ENCODE measurements at places on chromosomes 1 and 21.
A peak's percentile ranks its signal among the peaks of the same experiment; 100 is the strongest.

DNA sequence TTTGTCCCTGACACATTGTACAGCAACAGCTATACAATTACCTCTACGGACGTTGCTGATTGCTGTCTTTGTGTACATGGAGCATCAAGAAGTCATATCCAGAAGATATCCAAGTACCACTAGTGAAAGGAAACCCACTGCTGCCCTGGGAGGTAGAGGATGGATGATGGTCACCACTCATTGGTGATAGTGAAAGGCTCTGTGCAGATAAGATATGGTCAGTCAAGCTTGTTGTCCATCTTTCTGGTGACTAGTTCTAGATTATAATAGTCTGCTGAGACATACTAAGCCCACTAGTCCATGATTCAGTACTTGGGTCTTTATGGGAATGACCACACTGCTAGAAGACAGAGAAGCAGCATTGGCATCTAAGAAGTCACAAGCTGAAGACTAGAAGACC, 30.3 kb downstream of the NIBAN1 start:
- DNase-seq: no peak

GRCh38 chr1:197911857-197912696, 5.1 kb upstream of the LHX9 start:
- no peak for DNase-seq

GRCh38 chr1:25055324-25055780, 125.3 kb upstream of the RUNX3 start:
- no peak for DNase-seq

DNA sequence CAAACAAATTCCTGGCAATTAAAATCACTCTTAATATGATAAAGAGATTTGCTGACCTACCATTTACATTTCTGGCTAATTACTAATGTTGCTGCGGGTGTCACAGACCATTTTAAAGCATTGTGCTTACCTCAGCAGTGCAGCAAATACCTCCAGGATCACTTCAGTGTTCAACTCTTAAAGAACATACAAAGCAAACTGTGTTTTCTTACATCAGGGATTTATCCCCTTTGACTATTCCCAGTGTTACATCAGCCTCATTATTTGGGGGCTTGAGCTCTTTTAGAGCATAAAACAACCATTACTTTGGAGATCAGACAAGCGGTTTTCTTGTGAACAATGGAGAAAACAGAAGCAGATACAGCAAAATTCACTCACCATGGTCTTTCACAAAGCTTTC, 185.4 kb downstream of the LYPLAL1 start:
- DNase-seq: peak; percentile 53

- no peak for DNase-seq
Measured at GRCh38 chr1:167601442-167602383, 28.3 kb upstream of the RCSD1 start.

DNA sequence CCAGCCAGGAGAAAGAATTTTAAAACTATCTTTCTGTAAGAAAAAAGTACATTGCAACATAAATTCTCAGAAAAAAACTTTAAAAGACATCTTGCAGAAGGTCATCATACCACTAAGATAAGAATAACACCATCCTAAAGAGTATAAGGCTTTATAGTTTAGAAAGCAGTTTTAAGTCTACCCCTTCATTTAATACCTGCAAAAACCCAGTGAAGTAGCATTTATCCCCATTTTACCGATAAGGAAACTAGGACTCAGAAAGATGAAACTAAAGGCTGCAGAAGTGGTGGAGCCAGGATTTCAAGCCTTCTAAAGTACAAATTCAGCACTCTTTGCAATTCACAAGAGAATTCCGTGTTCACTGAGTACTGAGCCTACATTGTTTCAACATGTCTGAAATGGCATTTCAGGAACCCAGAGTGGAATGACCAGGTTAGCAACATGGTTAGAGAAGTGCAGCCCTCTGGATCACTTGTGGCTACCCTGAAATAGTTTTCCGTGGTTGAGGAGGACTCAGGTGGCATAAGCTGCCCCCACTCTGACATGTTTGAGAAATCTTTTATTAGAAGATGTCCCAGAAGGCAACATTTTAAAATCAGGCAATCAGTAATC, 6.7 kb downstream of the MYCL start:
- no peak for DNase-seq

DNA sequence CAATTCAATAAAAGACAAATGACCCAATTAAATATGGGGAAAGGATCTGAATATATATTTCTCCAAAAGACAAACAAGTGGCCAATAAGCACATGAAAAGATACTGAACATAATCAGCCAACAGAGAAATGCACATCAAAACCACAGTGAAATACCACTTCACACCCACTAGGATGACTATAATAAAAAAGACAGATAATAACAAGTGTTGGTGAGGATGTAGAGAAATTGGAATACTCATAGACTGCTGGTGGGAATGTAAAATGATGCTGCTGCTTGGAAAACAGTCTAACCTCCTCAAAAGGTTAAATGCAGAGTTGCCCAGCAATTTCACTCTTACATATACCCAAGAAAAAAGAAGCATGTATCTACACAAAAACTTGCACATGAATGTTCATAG, 48.9 kb downstream of the PIK3R3 start:
- no peak for DNase-seq

- no peak for DNase-seq
Measured at GRCh38 chr21:31911138-31911907, 38.5 kb downstream of the HUNK start.

GRCh38 chr21:44333509-44334328, 5.5 kb downstream of the CFAP410 start:
- no peak for DNase-seq

- no peak for DNase-seq
Measured at GRCh38 chr1:26350701-26351589, 3.0 kb downstream of the CRYBG2 start.

DNA sequence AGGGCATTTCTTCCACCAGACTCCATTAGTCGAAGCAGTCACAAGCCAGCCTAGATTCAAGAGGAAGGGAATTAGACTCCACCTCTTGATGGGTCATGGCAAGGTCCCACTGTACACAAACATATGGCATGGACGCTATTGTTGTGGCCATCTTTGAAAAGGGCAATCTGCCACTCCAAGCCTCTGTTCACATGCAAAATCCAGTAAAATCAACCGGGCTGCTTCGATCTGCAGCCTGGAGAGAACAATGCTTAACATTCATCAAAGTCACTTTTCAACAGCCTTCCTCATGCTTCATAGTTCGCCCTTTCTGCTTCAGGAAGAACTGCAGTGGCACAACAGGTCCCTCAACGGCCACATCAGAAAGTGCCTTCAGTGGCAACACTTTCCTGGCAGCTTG, 28.0 kb upstream of the GJB5 start:
- no peak for DNase-seq

DNA sequence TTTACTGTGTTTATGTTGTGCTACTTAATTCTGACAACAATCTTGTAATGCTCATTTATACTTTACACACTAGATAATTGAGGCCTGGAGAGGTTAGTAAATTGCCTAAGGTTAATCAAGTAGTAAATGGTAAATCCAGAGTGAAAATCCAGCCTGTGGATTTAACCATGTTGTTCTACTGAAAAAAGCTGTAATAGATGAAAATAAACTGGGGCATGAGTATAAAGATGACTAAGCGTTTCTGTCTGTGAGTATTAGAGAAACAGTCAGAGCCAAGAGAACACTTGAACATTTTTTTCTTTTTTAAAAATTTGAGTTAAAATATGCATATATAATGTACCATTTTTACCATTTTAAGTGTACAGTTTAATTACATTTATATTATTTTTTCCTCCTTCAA, 47.9 kb upstream of the LEPR start:
- no peak for DNase-seq

GRCh38 chr1:81377406-81377805, 423.3 kb upstream of the ADGRL2 start:
- peak; percentile 1 for DNase-seq

GRCh38 chr1:58524353-58524945, 22.1 kb downstream of the OMA1 start:
- DNase-seq: no peak

- DNase-seq: no peak
Measured at GRCh38 chr21:36127977-36128376, 6.9 kb upstream of the CBR3 start.

- DNase-seq: no peak
Measured at GRCh38 chr1:186183970-186184628, 191.0 kb downstream of the TPR start.

DNA sequence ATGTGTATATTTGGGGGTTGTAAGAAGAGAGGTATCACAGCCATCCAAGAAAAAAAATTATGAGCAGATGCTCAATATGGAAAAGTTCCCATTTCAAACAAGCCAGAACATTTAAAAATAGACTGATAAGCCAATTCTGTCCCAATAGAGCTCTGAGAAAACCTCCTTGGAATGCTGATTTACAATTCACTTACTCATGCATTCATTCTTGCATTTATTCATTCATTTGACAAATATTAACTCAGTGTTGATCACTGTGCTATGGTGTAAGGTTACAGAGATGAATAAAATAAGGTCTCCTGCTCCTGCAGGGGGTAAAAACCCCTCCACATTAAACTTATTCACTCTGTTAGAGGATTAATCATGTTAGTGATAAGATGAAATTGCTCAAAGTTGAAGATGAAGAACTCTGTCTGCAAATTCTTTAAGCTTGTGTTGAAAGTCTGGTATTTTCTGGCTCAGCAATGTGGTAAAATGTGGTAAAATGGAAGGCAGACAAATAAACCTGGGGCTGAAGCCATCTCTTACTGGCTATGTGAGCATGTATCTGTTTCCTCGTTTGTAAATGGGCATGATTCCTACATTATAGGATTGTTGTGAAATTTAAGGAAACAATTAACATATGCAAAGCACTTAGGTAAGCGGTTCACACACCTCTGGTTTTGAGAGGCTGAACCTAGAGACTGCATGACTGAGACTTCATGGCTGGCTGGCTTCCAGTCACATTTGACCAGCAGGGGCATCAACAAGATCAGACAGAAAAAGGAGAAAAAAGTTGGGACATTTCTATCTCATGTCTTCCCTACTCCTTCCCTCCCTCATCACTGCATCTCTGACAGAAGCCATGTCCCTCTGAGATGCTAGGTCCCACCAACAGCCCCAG, 45.0 kb upstream of the DAB1 start:
- DNase-seq: no peak

DNA sequence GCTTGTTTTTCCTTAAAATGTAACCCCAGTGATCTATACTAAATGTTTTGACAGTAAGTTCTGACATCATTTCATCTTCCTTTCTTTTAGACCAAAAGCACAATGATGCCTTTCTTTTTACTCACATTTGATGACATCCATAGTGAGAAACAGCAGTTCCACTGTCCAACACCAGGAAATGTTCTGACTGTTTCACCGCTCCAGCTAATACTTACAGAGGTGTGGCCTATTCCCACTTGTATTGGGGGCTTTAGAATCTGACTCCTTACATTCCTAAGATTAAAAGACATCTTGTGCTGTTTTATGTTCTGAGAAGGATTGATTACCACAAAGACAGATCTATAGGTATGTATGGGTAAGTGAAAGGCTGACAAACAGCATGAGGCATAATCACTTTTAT, 1018.2 kb upstream of the PRMT6 start:
- DNase-seq: no peak

- DNase-seq: no peak
Measured at GRCh38 chr1:193060938-193061337, 1.5 kb downstream of the RO60 start.

- DNase-seq: no peak
Measured at GRCh38 chr1:7643530-7643929, 127.6 kb upstream of the VAMP3 start.

DNA sequence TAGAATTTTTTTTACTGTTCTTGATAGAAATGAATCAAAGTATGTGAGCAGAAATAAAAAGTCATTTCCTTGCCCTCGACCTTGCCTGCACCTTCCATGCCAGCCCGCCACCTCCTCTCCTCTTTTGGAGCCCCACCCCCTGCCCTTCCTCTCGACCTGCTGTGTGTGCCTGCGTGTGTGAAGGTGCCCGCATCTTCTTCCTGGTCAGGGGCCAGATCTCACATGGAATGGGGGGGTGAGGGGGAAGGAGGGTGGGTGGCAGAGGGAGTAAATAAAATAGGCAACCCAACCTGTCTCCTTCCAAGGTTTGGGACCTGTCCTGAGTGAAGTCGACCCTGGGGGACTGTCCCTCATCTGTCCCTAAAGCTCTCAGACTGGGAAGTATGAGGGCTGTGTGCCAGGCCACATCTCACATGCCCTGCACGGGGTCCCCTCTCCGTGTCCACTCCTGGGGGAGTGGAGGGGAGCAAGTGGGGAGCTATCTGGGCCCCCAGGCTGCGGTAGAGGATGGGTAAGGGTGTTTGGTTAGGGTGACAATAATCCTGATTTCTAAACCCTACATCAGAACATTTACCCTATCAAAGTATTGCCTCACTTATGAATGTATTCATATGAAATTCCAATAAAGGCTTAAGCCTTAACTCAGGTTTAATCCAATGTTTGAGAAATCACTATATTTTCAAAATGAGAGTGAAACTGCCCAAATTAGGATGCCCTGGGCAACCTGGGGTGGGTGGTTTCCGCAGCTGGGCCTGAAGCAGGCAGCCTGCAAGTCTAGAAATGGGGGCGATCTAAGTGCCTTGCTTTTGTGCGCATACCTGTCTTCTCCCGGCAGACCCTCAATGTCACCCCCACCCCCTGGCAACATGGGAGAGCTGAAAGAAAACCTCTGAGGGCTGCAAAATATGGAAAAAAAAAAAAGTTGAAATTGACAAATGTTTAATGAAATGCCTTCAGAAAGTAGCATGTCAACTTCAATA, 15.4 kb downstream of the AMPD2 start:
- DNase-seq: no peak

DNA sequence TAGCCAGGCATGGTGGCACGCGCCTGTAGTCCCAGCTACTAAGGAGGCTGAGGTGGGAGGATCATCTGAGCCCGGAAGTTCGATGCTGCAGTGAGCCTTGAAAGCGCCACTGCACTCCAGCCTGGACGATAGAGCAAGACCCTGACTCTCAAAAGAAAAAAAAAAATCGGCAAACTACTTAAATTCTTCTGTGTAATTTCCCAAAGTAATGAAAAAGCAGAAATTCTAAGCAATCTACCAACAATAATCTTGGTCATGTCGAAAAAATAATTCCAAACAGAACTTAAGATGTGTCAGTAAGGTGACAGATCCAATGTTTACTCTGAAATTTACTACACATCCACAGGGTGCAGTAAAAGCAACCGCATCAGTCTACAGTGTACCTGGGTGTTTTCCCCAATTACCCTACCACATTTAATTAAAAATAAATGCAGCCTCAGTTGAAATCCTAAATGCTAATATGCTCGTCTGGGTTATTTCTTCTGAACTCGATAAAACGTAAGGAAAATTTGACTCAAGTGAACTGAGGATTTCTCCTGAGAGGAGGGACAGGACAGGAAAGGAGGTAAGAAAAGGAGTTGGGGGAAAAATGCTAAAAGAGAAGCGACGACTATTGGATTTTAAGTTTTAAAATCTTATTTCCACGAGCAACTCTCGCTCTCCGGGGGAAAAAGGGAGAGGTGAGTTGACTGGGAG, 801 bp downstream of the EPRS1 start:
- no peak for DNase-seq
